Calu3 (cell line): ENCODE measurements at places on chromosomes 7 and 10. TPM values are rescaled to one million over a fixed set of nuclear protein-coding genes. Genes with fewer than 3 reads are reported as not detected.

DNA sequence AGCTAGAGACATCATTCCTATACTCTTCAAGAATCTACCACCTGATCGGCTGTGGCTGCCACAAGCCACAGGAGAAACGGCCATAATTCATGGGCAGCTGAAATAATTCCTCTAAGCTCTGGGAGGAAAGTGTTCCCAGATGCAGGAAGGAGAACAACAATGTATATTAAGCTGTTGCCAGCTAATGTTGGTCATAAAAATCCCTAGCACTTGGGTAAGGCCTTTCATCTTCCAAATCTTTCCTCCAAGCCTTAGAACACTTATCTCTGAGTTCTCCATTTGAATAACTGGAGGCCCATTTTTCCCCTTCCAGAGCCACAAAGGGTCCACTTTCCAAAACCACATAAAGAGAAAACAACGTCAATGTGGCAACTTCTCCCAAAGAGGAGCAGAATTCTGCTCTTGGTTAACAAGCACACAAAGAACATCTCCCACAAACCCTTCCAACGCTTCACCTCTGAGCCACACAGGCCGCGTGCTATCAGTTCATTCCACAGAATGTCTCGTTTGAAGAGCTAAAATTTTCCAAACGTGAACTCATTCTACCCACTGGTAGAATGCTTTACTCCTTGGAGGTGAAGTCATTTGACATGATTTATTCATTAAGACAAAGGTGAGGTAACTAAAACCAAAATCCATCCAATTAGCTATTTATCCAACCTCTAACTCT lies 11.2 kb downstream of the KCNMA1 start:
- no peak for DNase-seq

DNA sequence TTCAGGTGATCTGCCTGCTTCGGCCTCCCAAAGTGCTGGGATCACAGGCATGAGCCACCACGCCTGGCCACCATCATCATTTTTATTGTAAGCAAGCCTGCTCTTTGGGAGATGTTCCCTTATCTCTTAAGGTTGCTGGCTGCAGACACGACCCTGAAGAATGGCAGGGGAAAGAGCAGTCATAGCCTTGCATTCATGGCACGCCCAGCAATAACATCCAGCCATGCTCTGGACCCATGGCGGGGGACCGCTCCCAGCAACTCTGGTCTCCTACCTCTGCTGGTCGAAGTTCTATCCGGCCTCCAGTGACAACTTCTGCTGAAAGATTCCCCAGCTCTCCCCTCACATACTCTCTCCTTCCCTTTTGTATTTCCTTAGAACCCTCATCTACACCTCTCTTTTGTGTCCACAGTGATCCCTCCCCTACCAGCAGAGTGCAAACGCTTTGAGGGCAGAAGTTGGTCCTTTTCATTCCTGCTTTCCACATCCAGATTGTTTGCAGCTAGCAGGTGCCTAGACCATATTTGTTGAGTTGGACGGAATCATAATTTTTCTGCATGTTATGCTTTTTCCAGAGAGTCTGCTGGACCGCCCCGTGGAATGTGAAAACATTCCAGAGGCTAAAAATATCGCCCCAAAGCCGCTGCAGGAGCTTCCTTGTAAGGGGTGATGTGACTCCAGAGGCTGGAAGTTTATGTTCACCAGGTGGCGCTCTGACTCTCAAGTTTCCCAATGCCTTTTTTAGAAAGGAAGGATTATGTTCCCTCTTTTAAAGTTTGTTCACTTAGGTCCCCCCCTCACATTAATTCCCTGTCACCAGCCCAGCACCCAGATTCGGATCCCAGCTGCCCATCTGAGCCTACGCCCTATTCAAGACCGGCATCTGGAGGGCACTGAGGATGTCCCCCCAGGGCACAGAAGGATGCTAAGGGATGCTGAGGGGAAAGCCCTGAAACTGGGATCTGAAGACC lies 4.3 kb upstream of the MARVELD1 start:
- DNase-seq, result peak; percentile 56

DNA sequence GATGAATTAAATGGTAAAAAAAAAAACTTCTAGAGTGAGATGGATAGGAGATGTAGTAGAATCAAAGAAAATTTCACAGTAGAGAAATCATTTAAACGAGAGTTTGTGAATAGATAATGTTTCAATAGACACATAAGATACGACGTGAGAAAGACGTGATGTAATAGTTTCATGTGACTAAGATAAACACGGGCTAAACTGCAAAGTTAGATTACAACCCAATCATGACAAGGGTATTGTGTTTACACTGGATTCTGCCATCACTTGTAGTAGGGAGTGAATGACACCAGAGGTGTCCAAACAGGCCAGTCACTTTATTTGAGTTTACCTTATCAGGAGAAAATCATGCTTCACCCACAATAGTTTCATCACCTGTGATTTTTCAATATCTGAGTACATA lies 21.6 kb downstream of the SEMA3D start:
- DNase-seq, result no peak

DNA sequence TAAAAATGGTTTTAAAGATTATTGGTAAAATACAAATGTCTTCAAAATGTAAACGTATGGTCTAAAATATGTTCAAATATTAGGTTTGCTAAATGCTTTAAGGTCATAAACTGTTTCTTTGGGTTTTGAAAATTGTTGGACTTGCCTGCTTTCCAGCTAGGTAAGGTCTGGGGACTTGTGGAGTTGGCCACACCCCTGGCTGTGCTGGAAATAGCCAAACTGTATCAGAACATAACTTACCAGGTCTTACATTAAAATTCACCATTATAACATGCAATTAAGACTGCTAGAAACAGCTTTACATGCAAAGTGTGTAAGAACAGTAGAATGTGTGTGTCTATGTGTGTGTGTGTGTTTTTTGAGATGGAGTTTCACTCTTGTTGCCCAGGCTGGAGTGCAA lies 29.7 kb upstream of the BNIP3 start:
- DNase-seq, result no peak

DNA sequence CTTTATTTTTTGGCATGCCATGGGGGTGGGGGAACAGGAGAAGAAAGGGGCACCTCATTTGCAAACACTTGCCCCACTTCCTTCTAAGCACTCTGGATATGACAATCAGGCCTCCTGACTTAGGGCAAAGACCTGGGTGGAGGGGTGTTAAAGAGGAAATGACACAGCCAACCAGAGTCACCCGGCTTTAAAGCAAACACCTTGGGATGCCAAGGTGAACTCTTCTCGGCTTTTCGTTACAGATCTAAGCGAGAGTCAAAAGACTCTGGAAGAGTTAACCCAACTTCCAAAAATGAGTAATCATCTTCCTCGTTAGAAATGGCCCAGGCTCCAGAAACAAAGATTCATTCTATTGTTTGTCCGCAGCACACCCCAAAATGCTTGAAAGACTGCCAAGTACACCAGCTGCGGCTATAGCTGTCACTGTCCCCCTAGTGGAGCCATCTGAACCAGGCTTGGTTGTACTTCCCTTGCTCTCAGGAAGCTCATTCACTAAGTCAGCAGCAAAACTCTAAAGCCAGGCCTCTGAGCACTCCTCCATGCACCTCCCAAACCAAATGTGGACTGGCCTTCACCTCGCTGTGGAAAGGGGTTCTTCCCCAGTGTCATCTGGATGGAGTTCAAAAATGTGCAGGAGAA lies 24.8 kb downstream of the FAM53B start:
- peak; percentile 70 for DNase-seq

- no peak for DNase-seq
These were observed 7.0 kb downstream of the AQP1 start for GRCh38 chr7:30918676-30919075.

DNA sequence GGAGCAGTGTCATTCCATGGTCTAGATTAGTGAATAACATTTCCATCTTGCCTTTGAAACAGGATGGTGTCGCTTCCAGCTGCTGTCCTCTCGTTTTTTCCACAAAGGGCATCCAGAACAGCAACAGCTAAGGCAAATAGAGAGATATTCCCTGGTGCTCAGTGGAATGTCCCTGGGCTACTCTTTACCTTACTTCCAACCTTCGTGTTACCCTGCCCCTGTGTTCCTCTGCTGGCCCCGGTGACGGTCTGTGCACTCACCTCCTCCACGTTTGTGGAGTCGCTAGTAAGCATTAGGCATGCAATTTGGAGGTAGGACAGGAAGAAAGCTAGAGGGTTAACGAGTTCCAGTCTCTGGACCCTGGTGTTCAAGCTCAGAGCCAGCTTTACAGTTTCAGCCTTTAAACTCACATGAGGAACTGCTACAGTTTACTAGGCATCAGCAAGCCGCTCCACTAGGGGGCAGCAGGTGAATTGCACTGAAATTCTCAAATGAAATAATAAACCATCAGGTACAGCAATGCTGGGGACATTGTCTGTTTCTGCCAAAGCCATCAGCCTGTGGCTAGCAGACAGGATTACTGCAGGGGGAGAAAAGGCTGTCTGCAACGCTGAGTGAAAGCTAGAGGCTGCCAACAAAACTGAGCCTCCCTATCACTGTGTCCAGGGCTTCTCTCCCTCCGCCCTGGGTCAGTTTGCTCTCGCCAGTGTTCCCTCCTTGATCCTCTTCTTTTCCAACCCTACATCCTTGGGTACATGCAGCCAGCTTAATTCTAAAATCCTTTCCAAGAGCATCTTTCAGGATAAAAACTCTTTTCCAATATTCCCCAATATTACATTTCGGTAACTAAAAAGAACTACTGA lies 9.0 kb downstream of the MRPL32 start:
- DNase-seq, result peak; percentile 88

The PLEKHS1 gene
- 5.9 and 13.8 TPM in 2 replicates for total RNA-seq

DNA sequence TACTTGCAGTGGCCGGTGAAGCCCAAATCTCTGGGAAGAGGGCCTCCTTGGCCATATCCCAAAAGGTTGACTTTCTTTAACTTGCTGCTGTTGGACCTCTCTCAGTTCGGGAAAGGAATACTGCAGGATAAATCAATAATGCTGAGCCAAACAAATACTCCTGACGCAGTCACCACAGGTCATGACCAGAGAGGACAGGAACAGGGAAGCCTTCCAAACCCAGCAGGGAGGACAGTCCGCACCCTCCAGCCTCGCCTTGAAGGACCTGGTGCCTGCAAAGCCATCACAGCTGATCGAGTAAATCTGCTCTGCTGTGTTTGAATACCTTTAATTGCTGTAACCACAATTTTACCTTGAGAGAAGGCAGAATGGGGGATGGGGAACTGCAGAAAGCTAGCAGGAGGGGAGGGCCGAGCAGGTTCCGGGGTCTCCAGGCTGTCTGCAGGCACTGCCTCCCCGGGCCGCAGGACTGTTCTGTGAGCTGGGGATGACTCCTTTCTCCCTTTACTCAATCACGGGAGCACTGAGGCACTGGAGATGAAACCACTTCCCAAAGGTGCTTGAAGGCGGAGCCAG lies 20.8 kb upstream of the INSIG1 start:
- no peak for DNase-seq

GRCh38 chr10:15954188-15954587 lies 93.9 kb upstream of the MINDY3 start:
- DNase-seq, result no peak

The C10orf53 gene
- total RNA-seq, result not detected in 2 replicates

DNA sequence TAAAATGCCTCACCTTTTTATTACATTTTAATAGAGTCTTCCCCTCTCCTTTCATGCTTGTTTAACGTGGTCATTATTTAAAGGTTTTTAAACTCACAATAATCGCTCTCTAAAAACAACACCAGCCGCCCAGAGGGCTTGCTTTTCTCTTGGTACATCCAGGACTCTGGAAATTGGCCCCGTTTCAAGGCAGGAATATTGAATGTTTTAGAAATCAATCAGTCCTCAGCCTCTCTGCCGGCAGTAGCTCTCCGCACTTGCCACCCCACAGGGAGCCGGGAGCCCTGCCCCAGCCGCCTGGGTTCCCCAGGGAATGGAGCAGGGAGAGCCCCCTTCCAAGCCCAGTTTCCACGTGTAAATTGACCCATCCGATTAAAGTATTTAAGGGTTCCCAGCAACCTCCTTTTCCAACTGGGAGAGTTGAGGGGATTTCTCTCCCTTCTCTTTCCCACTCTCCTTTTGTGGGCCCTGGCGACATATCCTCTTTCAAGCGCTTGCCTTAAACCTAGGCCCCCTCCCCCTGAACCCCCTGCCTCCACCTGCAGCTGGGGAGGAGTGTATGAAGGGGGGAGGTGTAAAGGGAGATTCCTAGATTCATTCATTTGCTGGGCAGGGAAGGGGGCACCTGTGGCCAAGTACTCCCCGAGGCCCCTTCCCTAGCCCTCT lies 1.9 kb downstream of the FGF8 start:
- DNase-seq, result no peak

GRCh38 chr7:17493446-17493845 lies 195.0 kb downstream of the AHR start:
- DNase-seq, result no peak

The GPC2 gene
- 3.2 and 3.6 TPM in 2 replicates for total RNA-seq

The MBL2 gene
- total RNA-seq, result not detected in 2 replicates

The SUN3 gene
- total RNA-seq, result 1.1 and 1.8 TPM in 2 replicates

GRCh38 chr10:69292459-69292858 lies 14.2 kb downstream of the HK1 start:
- DNase-seq, result no peak

GRCh38 chr10:71083716-71083975 lies 128.7 kb upstream of the UNC5B start:
- no peak for DNase-seq

The SRRM3 gene
- total RNA-seq, result 0.21 TPM in 1 of 2 replicates, not detected in the other

DNA sequence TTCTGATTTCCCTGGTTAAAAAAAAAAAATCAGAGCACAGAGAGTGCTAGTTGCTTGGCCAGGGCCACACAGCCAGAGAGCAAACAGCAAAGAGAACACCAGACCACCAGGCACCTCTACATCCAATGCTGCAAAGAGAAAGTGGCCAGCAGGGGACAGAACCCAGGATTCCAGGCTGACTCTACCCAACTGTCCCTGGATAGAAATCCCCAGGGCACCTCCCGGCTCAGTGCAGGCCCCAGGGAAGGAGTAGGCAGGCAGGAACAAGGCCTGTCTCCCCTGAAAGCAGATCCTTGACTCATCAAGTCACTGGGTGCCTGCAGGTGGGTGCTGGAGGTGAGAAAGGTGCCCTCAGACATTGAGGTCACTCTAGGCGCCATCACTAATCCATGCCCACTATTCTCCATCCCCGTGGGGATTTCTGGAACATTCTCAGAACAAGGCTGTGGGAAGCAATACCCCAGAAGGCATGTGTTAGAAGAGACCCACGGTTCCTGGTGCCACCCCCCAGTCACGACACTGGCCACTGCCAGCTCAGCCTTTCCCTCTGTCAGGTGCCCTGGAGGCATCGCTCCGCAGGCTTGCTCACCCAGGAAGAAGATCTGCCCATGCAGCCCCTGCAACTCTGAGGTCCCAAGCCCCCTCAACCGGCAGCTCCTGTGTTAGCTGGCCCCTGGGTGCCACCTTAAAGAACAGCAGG lies 154.8 kb downstream of the GRID1 start:
- no peak for DNase-seq

The CDNF gene
- 2.3 and 2.4 TPM in 2 replicates for total RNA-seq

DNA sequence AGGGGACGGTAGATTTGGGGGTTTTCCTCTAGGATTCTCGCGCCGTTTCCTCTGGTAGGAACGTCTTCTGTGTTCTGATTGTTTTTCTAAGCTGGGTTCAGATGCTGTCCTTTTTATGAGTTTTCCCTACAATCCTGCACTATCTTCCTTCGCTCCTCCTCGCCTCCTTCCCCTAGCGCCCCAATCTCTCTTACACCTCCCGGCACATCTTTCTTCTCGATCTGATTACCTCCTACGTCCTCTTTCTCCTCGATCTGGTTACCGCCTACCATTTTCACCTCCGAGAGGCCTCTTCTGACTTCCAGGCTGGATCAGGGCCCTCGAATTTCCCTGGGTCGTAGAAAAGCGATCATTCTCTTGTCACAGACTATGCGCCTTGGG lies 413 bp downstream of the BUD31 start:
- DNase-seq, result no peak

The CLDN4 gene
- total RNA-seq, result 283 and 325 TPM in 2 replicates
